ENCODE measurements at places on chromosomes 1 and 21.

GRCh38 chr1:31701091-31701736, 2.6 kb downstream of the COL16A1 start:
- DNase-seq: no peak

- no peak for DNase-seq
Measured at GRCh38 chr1:96424877-96425276, 296.7 kb upstream of the PTBP2 start.

DNA sequence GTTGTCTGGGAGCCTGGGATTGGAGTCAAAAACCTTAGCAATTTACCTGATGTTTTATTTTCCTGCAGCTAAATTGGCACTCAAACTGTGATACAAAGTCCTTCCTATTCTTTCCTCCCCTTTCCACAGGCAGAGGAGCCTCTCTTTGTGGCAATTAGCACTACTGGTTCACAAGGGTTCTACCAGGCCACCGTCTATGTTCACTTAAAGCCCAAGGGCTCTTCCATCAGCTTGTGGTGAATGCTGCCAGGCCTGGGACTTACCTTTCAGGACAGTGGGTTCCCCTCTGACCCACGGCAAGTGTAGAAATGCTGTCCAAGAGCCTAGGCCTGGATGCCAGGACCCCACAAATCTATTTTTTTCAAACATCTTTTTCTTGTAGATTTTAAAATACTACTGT, 251.9 kb upstream of the B3GALT2 start:
- DNase-seq: no peak

DNA sequence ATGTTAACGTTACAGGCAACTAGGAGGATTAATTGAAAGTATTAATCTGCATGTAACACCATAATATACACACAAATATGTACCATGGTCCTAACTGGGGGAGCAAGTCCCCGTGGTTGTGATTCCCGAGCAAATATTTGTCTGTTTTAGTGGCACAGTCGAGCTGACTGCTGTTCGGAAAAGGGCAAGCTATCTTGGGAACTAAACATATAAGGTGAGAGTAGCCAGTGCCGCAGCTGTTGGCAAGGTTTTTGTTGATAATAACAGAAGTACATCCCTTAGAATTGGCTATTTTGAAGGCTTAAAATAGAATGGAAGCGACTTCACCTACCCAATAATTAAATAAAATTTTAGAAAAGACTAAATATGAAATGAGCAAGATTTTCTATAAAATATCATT, 45.5 kb downstream of the UCHL5 start:
- DNase-seq: no peak

GRCh38 chr1:172279939-172280636, 140.4 kb upstream of the C1orf105 start:
- no peak for DNase-seq

- DNase-seq: no peak
Measured at GRCh38 chr1:8589571-8589970, 227.9 kb downstream of the RERE start.
